Activated T-cell treated with anti-CD3 and anti-CD28 coated beads, Interleukin-2, amount 50 U/mL, for 72 hours (primary cell): ENCODE measurements at places on chromosomes 11 and 22.
A peak's percentile ranks its signal among the peaks of the same experiment; 100 is the strongest.

- H3K4me1 ChIP-seq, result no peaks in the 10 kb centered on the region
- H3K36me3 ChIP-seq, result no peaks in the 10 kb centered on the region
- H3K4me3 ChIP-seq, result no peak overlapping the region
- DNase-seq, result no peak
These were observed 144.6 kb upstream of the NAV2 start for GRCh38 chr11:19567996-19568395.

DNA sequence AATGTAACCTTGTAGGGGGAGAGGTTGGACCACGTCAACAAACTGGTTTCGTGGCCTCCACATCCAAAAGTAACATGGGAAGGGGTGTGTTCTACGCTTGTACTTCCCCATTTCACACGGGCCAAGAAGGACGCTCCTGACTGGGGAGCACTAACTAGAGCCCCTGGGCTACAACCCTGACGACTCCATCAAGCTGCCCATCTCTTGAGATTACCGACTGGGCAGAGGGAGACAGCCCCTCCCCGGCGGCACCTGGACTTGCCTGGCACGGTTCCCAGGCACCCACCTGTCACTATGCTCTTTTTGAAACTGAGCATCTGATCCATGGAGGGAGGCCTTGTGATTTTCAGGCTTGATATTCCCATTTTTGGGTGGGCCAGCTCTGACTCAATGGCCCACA is 68.5 kb downstream of the SHANK2 start:
- H3K27ac ChIP-seq, result no peak overlapping the region
- H3K4me3 ChIP-seq, result no peak overlapping the region
- H3K36me3 ChIP-seq, result no peaks in the 10 kb centered on the region
- DNase-seq, result no peak
- no peaks in the 10 kb centered on the region for H3K4me1 ChIP-seq
- H3K27me3 ChIP-seq, result peaks cover 8% of the 10 kb centered on the region

GRCh38 chr11:7949934-7950333 is 8.4 kb upstream of the OR10A3 start:
- DNase-seq, result no peak
- H3K27ac ChIP-seq, result no peak overlapping the region
- H3K36me3 ChIP-seq, result no peaks in the 10 kb centered on the region

GRCh38 chr11:14073849-14074476 is 111.4 kb downstream of the SPON1 start:
- no peaks in the 10 kb centered on the region for H3K36me3 ChIP-seq
- H3K4me1 ChIP-seq, result peaks cover 49% of the 10 kb centered on the region
- H3K27ac ChIP-seq, result no peak overlapping the region
- H3K4me3 ChIP-seq, result peak overlapping the region; percentile 77

DNA sequence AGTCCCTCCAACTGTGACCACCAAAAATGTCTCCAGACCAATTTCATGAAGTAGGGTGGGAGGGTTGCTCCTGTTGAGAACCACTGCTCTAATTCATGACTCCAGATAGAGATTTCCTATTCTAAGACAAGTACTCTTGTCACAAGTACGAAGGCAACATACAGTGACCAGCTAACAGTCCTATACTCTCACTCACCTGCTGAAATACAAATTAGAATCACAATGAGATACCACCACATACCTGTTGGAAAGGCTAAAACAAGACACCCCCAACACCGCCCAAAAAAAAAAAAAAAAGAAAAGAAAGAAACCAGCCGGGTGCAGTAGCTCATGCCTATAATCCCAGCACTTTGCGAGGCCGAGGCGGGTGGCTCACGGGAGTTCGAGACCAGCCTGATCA is 310.5 kb downstream of the SWAP70 start:
- H3K4me1 ChIP-seq, result no peaks in the 10 kb centered on the region
- no peak overlapping the region for H3K4me3 ChIP-seq
- H3K36me3 ChIP-seq, result no peaks in the 10 kb centered on the region
- H3K27me3 ChIP-seq, result no peaks in the 10 kb centered on the region

DNA sequence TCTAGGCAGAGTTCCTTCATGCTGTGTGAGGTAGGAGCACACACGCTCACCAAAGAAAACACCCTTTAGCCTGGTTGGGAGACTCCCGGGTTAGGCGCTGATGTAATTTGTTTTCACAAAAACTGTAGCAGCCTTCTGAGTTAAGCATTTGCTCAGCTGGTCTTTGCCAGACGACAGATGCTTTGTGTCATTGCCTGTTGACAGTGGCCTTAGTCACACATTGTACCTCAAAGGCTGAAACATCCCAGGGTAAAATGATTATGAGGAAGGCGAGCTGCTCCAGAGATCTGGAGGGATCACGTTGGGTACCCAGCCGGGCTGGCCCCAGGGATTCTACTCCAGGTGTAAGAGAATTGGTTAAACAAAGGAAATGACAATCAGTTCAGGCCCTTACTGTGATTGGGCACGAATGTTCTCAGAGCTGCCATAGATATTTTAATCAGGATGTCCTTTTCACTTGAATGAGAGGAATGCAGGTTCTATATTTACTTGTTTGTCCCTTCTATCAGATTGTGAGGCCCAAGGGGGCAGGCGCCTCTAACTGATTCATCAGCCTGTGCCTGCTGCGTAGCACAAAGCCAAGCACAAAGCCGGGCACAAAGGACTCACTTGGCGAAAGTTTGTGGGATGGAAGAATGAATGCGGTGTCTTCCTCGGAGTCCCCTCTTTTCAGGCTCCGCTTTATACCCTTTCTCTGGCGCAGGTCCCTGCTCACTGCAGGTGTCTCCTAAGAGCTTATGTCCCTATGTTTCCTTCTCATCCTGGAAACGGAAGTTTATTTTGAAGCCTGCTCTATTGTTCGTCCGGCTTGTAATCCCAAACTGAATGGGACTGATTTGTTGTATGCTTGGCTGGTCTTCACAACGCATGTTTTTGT is 47.1 kb downstream of the ADM start:
- H3K27ac ChIP-seq, result no peak overlapping the region
- no peaks in the 10 kb centered on the region for H3K4me1 ChIP-seq
- H3K4me3 ChIP-seq, result no peak overlapping the region
- no peaks in the 10 kb centered on the region for H3K36me3 ChIP-seq
- no peak for DNase-seq
- H3K27me3 ChIP-seq, result peaks cover 6% of the 10 kb centered on the region

- H3K27me3 ChIP-seq, result no peaks in the 10 kb centered on the region
- peak; percentile 19 for DNase-seq
- peaks cover 8% of the 10 kb centered on the region for H3K4me1 ChIP-seq
- no peak overlapping the region for H3K4me3 ChIP-seq
- H3K27ac ChIP-seq, result no peak overlapping the region
These were observed 2.1 kb downstream of the LGALS12 start for GRCh38 chr11:63508009-63508408.

- H3K27me3 ChIP-seq, result no peaks in the 10 kb centered on the region
- H3K4me3 ChIP-seq, result peak overlapping the region; percentile 2
- no peak for DNase-seq
- peaks cover 69% of the 10 kb centered on the region for H3K4me1 ChIP-seq
- no peaks in the 10 kb centered on the region for H3K36me3 ChIP-seq
- H3K27ac ChIP-seq, result peak overlapping the region; percentile 84
These were observed 8.2 kb downstream of the TPST2 start for GRCh38 chr22:26581633-26582168.

DNA sequence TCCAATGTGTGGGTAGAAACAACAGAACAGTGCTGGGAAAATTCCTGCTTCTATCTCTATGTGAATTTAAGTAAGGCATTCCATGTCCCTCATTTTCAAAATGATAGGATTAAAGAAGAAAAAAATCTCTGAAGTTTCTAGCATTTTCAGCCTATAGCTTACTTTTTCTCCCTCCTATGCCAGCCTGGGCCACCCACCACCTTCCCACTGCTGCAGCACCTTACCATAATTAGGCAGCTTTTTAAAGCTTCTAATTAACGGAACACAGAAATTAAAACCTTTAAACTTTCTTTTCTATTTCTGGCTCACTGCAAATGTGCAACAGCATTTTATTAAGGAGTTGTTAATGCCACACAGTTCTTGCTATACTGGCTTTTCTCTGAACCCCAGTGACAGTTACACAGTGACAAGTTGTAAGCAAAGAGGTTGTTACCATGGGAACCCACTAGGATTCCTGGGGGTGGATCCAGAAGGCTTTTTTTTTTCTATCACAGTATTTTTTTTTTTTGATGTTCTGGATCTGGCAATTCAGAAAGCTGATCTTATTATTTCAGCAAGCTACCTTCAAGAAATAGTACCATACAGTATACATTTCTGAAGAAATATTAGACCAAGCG is 20.2 kb downstream of the CELF1 start:
- no peaks in the 10 kb centered on the region for H3K36me3 ChIP-seq
- no peak overlapping the region for H3K4me3 ChIP-seq
- H3K27ac ChIP-seq, result peak overlapping the region; percentile 76

DNA sequence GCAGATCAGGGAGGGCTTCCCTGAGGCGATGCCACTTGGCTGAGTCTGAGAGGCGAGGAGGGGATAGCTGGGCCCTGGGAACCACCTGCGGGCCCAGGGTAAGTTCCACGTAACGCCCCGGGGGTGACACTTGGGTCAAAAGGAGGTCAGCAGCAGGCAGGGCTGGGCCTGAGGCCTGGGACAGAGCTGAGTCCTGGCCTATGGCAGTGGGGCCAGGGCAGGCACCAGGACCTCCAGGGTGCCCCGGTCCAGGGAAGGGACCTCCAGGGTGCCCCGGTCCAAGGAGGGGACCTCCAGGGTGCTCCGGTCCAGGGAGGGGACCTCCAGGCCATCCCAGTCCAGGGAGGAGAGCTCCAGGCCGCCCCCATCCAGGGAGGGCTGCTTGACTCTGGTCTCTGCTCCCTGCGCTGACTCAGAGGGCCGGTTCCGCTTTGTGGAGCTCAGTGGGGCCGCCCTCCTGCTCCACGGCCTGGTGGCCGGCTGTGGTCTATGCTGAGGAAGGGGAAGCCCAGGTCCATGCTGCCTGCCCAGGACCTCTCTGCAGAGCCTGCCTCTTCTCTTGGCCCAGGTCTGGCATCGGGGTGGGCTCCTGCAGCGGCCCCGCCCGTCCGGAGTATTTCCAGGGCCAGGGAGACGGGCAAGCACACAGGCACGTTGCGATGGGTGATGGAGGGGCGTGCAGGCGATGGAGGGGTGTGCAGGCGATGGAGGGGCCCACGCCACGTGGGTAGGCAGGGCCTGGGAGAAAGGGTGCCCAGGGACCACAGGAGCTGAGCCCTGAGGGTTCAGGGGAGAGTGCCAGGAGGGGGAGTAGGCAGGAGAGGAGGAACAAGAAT is 19.5 kb upstream of the WNT7B start:
- no peaks in the 10 kb centered on the region for H3K36me3 ChIP-seq
- H3K27me3 ChIP-seq, result peaks cover 17% of the 10 kb centered on the region
- no peak for DNase-seq
- H3K4me1 ChIP-seq, result no peaks in the 10 kb centered on the region

DNA sequence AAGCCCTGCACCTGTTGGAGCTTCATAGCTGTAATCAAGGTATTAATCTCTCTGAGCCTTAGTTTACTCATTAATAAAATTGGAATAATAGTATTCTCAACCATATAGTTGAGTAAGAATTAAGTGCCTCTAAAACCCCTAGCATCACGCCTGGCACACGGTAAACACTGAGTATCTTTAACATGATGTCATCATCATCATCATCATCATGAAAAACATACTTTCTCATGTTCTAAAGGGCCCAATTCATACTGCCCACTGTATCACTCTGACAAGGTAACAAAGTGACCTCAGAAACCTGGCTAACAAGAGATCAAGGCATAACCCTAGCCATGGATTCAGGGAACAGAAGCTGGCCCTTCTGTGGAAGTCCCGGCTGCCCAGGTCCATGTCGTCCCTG is 58.4 kb downstream of the KIRREL3 start:
- no peaks in the 10 kb centered on the region for H3K36me3 ChIP-seq
- DNase-seq, result no peak

GRCh38 chr11:72828081-72828567 is 13.9 kb downstream of the ATG16L2 start:
- peaks cover 17% of the 10 kb centered on the region for H3K4me1 ChIP-seq
- H3K36me3 ChIP-seq, result peaks cover 8% of the 10 kb centered on the region
- no peaks in the 10 kb centered on the region for H3K27me3 ChIP-seq
- peak overlapping the region; percentile 28 for H3K4me3 ChIP-seq
- DNase-seq, result no peak

DNA sequence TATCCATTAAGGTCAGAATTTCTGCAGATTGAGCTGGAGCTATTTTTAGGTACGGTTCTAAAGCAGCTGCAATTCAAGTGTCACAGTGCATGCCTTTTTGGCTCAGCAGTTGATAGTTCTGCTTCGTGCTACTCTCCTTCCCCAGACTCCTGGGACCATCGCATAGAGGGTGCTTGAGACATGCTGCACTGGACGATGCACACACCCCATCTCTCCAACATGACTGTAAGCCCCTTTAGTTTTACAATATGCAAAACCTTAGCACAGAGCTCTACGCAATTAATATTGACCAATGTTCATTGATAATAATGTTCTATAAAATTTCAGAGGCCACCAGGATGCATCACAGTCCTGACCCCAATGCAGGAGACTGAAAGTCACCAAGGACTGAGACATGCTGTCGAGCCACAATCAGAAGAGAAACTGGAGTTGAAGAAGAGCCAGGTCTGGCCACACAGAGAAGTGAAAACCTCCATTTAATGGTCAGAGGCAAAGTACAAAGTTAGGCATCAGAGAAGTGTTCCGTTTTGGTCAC is 120.9 kb upstream of the ZC3H12C start:
- peaks cover 12% of the 10 kb centered on the region for H3K4me1 ChIP-seq
- DNase-seq, result no peak
- no peak overlapping the region for H3K27ac ChIP-seq
- no peaks in the 10 kb centered on the region for H3K36me3 ChIP-seq
- H3K4me3 ChIP-seq, result no peak overlapping the region
- H3K27me3 ChIP-seq, result peaks cover 13% of the 10 kb centered on the region

DNA sequence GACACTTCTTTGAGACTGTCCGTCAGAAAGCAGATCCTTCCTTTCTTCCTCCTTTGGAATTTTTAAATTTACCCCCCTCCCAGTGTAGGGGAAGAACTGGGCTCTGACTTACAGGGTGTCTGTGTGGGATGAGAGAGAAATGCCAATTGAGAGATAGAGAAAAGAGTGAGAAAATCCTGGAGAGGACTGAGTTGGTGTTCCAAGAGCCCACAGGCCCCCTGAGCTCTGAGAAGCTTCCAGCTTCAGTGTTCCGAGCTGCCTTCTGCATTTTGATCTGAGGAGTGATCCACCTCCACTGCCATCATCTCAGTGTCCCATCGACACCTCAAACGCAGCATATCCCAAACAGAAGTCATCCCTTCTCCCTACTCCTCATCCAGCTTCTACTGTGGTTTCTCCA is 70.7 kb upstream of the GRK3 start:
- peaks cover 15% of the 10 kb centered on the region for H3K4me1 ChIP-seq
- H3K4me3 ChIP-seq, result no peak overlapping the region
- no peak for DNase-seq
- H3K27ac ChIP-seq, result no peak overlapping the region

GRCh38 chr22:39721206-39722031 is 150.9 kb downstream of the CACNA1I start:
- no peak overlapping the region for H3K4me3 ChIP-seq
- no peaks in the 10 kb centered on the region for H3K36me3 ChIP-seq
- no peaks in the 10 kb centered on the region for H3K27me3 ChIP-seq
- DNase-seq, result no peak
